ENCODE measurements at places on chromosomes 4 and X.

DNA sequence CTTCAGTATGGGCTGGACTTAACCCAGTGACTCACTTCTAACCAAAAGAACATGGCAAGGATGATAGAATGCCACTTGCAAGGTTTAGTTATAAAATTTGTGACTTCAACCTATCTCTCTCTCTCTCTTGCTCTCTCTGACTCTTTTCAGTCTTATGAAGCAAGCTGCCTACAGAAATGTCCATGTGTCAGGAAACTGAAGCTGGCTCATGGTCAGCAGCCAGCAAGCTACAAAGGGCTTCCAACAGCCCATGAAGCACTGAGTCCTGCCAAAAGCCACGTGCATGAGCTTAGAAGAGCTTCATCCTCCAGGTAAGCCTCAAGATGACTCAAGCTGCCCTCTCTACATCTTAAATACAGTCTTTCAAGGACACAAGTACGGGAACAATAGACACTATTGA, 100.3 kb downstream of the HS3ST1 start:
- DNase-seq = no peak

DNA sequence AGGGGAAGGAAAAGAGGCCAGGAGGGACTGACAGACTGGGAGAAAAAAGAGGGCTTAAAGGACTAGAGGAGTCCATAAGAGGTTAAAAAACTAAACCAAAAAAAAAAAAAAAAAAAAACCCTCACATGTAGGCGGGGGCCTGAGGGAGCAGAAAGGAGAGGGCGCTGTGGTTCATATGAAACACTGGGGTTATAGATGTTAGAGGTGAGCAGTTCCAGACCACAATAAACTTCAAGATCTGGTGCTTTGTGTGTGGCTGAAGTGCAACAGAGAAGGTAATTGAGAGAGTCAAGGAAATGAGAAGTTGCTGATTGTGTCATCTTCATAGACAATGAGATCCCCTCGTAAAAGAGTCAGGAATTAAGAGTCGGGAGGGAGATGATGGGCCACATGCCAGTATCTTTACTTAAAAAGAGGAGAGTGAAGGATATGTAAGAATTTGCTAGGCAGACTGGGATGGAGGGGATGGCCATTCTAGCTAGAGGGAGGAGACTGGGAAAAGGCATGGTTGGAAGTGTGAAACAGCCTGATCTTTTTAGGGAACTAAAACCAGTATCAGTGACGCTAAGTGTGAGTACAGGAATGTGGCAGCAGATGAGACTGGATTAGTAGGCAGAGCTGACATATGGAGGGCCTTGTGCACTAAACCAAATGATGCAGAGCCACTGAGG, 18.4 kb upstream of the OGT start:
- DNase-seq = no peak

DNA sequence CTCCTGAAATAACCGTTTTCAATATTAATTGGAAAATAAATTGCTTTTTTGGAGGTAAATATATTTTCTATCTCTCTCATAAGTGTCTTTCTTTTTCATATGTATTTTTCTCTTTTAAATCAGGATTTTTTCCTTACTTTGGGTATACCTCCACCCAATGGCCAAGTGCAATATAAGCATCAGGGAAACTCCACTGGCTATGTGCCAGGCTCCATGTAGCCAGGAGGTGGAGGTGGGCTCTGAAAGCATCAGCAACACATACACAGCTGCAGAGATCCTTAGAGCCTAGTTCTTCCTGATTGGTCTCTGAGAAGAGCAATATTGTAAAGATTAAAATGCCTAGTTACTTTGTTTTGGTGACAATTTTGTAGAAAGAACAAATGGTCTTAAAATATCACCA, 3.4 kb downstream of the GABRA2 start:
- DNase-seq = no peak

- no peak for DNase-seq
Observed at GRCh38 chr4:24112466-24112865, 222.6 kb upstream of the PPARGC1A start.

DNA sequence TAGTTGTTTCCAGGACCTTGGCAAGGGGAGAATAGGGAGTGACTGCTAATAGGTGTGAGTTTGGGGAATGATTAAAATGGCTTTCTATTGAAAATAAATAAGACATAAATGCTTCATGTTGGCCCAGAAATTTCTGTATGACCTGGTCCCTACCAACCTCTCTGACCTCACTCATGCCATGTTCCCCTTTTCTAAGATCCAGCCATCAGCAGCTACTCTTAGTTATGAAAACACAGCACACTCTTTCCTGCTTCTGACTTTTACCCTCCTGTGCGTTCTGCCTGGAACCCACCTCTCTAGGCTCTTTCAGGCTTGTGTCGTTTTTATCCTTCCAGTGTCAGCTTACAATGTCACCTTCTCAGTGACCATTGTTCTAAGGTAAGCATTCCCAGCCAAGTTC, 14.8 kb upstream of the CXCL5 start:
- DNase-seq = no peak

- no peak for DNase-seq
Observed at GRCh38 chrX:56130031-56130430, 102.1 kb upstream of the KLF8 start.

- no peak for DNase-seq
Observed at GRCh38 chrX:131763674-131764073, 219.8 kb downstream of the OR13H1 start.

- DNase-seq = no peak
Observed at GRCh38 chr4:108619372-108620100, 840 bp upstream of the RPL34 start.

DNA sequence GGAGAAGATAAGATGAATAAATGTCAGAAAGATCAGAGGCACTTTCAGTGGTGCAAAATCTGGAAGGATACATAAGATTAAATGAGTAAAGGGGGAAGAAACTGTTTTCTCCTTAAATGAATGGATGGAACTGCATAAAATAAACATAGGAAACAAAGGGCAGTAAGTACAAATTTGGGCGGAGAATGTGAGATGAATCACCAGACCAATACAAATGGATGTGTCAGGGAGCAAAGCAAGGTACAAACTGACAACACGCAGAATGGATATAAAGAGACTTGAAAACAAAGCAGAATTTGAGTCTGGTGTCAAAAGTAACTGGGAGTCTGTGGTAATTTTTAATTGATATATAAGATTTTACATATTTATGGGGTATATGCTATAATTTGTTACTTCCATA, 175.3 kb upstream of the PCDH18 start:
- DNase-seq = no peak

DNA sequence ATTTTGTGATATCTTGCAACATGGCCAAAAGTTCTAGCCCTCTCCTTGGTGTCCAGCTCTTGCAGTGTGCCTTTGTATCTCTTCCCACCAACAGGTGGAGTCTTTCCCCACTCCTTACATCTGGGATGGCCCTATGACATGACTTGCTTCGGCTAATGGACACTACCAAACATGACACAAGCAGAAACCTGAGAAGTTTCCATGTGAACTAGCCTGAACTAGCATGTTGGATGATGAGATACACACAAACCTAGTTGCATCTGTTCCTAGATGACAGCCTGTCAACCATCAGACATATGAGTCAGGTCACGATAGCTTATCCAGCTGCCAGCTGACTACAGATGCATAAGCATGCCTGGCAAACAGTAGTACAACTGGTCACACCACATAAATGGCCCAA, 207.5 kb upstream of the FTHL17 start:
- DNase-seq = no peak

GRCh38 chr4:162115333-162115732, 48.5 kb downstream of the FSTL5 start:
- DNase-seq = no peak

DNA sequence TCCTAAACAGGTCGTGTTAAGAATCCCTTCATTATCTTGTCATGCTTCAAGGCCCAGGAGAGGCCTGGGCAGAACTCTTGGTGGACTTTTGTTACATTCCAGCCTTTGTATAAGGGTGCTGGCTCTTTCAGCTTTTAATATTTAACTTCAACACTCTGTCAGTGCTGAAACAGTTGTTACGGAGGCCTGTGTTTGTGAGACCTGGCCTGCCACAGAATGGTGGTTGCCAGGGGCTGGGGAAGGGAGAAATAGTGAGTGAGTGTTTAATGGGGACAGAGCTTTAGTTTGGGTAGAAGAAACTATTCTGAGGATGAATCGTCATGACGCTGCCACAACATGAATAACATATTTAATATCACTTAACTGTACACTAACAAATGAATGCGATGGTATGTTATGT, 1027.6 kb upstream of the PRKX start:
- DNase-seq = no peak

GRCh38 chr4:173360587-173361221, 10.1 kb upstream of the SAP30 start:
- DNase-seq = no peak

- no peak for DNase-seq
Observed at GRCh38 chr4:102103368-102103767, 241.9 kb downstream of the SLC39A8 start.

DNA sequence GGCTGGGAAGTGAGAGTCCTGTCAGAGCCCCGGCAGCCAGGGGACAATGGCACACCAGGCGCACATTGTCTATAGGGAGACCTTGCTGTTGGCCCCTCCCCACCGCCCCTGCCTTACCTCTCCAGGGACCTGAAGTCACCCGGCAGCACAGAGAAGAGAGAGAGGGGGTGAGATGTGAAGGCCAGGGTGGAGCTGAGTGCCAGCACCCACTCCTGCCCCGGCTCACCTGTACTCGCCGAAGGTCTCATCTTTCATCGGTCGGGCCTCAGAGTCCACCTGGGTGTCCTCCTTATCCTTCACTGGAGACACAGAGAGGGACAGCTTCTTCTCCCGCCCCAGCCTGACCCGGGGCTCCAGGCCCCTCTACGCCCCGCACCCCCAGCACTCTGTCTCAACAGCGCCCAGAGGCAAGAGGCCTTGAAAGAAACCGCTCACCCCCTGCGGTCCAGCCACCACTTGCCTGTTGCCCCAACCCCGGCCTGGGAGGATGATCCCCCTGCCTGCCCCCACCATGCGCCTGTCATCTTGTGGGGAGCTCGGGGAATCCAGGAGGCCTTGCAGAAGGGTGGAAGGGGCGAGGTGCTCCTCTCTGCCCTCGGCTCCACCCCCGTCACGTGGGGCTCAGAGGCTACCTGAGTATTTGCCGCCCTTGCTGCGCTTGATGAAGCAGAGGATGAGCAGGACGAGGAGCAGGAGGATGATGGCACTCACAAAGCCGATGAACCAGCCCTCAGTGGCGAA, 22.6 kb downstream of the L1CAM start:
- no peak for DNase-seq

DNA sequence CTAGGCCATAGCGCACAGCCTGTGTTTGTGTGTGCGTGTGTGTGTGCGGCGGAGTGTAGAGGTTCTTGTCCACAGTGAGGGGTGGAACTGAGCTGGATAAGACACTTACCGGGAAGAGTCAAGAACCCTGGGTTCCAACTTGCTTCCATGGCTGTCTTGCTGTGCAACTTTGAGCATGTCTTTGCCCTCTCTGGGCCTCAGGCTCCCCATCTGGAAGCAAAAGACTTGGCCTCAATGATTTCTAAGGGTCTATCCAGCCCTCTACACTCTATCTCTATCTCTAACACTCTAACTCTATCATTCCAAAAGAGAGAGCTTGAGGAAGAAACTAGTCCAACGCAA, 121.3 kb upstream of the PJA1 start:
- no peak for DNase-seq

- no peak for DNase-seq
Observed at GRCh38 chrX:69131886-69132285, 33.4 kb downstream of the PJA1 start.

DNA sequence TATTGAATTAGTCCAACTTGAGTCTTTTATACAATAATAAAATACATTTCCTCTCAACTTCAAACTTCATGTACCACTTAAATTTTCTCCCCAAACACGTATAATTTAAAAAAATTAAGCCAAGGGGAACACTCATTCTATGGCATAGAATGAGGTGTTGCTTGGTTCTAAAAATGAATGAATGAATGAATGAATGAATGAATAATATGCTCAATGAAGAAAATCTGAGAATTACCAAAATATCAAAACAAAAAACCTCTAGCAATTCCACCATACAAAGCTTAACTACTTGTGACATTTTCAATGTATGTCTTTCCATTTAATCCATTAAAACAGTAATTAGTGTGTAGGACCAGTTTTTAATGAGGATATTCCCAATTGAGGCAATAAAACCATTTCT, 62.7 kb upstream of the PLAC8 start:
- DNase-seq = no peak

- DNase-seq = no peak
Observed at GRCh38 chrX:71935476-71935875, 24.8 kb downstream of the NHSL2 start.

- DNase-seq = no peak
Observed at GRCh38 chrX:107205770-107206696, at the start of the genes DNAAF6 and NUP62CL. Gene DNAAF6 (plus strand): TSS chrX:107206611. CDS start chrX:107212876, 6,265 bp downstream. Gene NUP62CL (minus strand): TSS chrX:107206433. CDS start chrX:107175146, 31,287 bp downstream.

- DNase-seq = peak; percentile 21
Observed at GRCh38 chrX:15435836-15436619, 51.8 kb upstream of the VEGFD start.

GRCh38 chr4:139806929-139807328, 141.3 kb downstream of the MGST2 start:
- no peak for DNase-seq

DNA sequence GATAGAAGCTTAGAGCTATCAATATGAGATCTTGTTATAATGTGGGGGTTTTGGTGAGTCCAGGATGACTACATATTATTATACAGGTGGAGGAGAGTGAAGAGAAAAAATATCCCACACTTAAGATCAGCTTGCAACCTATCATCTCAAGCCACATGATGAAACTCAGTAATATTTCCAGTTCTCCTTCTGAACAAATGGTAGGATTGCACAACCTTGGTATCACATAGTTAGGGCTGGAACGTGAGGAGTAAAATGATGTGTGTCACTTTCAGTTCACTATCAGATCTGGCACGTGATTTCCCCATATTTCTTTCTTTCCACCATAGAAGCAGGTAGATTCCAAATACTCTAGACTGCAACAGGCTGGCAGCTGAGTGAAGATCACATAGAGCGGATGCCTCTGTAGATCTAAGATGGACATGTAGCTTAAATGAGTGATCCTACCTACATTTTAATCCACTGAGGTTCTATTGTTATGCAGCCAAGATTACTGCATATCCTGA, 150.6 kb upstream of the ANKRD50 start:
- DNase-seq = no peak

DNA sequence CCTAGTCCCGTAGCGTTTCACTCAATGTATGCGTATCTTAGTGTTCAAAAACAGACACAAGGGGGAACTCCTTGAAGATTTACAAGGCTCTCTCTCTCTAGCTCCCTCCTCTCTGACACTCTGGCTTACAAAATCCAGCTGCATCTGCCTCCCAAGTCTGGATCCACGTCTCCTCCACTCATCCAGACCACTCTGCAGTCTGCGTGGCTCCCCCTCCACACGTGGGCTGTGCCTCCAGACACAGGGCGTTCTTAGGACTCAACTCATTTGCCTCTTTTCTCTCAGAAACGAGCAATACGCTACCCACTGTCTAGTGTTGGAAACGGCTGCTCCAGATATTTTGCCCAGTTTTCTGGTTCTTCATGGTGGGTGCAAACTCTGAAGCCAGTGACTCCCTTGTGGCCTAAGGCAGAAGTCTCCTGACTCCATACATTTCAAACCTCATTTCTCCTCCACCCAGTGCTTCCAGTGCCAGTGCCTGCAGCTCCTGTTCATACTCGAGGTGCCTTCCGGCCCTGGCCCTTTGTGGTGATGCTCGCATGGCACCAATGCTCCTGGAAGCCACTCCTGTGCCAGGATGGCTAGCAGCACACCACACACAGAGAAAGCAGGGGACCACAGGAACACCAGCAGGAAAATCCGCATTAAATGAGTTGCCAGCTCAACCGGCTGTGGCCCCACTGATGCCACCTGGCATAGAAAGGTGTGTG, 24.1 kb downstream of the NAT8L start:
- no peak for DNase-seq

Measured in stromal cell of bone marrow (primary cell).